ENCODE measurements at places on chromosomes 4 and X.

- DNase-seq = no peak
Measured at GRCh38 chr4:10552591-10553280, 95.5 kb upstream of the ZNF518B start.

DNA sequence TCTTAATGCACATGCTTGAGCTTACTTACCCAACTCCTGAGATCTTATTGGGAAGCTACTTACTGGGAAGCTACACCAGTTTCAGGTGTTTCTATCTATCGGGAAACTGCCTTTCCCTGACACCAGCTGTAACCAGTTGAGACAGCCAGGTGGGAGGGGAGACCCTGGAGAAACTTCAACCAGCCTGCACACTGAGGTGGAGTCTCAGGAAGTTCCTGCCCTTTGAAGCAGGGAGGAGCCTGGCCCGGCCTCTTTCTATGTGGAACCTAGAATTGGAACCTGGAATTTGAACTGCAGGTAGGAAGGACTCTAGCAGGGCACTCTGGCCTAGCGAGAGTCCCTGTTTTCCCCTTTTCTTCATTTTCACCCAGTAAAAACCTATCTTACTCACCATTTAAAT lies 425.8 kb upstream of the PABPC4L start:
- DNase-seq = no peak

DNA sequence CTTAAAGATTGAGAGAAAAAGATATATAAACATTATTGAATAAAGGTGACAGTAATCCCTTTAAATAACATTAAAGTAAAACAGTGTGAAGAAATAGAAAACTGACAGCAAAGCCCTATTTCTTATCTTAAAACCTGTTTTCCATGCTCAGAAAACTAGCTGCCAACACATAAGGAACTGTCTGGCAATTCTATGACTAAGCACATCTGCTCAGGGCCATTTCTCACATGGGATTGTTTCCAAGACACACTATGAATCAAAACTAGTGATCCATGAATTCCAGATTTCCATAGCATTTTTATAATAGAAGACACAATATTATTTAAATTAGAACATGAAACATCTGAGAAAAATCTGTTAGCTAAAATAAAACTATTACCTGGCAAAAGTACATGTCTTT lies 113.4 kb downstream of the SCLT1 start:
- no peak for DNase-seq

DNA sequence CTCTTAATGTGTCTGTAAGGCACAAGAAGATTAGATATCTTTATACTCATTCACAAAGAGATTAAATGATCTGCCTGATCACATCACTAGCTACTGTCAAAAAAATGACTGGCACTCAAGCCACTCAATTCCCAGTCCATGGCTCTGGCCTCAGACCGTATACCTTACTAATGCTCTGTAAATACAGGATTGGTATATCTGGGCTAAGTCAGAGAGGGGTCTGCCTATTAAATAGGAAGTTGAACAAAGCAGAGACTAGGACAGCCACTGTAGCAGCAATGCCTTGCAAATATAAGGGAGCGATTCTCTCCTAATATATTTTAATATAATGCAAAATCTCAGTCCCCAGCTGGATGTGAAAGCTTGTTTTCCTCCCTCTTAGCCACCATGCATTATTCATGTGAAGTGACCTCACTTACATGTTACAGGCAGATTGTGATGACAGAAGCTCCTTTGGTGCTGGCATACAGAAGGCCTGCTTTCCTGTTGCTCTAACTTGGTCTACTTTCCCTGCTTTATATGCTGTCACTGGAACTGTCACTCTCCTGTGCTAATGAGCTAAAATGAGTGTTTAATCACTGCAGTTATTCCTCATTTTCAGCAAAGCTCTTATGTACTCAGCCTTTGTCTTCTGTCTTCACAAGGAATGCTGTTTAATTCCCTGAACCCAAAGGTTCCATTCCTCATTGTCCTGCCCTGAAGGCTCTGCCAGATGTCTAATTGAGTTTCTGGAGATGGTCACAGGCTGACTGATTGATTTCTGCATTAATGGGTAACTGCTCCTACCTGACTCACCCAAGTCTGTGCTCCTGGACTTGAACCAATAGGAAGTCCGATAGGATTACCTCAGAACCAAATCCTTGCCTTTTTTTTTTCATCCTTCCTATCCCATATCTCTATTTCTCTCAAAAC lies 578.2 kb downstream of the KLHL13 start:
- no peak for DNase-seq

Measured in caudate nucleus (tissue), 63 donors.